Thymus (tissue), 14 donors: ENCODE measurements at places on chromosomes 3 and 15. TPM values are rescaled to one million over a fixed set of nuclear protein-coding genes. Genes with fewer than 3 reads are reported as not detected.

CCR8 gene
- 1.8 TPM for total RNA-seq

GRCh38 chr3:173886-174285 lies 22.7 kb upstream of the CHL1 start:
- H3K27ac ChIP-seq: no peak overlapping the region
- no peaks in the 10 kb centered on the region for H3K27me3 ChIP-seq
- H3K36me3 ChIP-seq: no peaks in the 10 kb centered on the region
- H3K4me3 ChIP-seq: no peak overlapping the region
- no peak for DNase-seq

FGD5 gene
- 2.0 TPM for total RNA-seq

DNA sequence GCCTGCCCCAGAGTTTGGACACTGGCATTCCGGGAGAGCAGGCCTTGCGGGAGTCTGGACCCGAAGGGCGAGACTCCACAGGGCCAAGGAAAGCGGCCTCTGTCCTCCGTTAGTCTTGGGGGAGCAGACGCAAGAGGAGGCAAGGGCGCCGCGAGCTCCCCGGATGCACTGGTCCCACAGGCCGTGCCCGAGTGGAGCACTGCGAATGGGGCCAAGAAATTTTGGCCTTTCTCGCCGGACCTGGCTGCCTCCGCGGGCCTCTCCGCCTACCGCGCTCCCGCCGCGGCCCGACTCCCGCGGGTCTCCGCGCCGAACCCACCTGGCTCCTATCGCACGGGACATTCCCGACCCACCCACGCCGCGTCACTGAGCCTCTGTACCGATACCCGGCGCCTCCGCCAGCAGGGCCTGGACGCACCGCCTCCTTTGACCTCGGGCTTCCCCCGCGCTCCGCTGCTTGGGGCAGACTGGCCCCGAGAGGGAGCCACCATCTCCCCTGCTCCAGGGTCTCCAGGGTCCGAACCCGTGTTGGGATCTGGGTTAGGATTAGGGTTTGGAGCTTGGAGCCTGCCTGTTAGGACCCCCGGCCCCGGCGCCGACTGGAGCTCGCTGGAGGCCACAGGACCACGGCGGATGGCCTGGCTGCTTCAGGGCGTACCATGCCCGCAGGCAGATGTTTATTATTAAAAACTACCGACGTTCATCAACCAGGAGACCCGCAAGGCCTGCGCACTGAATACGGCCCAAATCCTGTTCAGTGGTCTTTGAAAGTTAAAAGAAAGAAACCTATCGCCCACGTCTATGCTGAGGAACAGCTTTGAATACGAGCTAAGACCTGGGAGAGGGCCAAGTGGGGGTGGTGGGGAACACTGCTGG lies 11.7 kb downstream of the SHOX2 start:
- no peak overlapping the region for H3K4me3 ChIP-seq
- no peak for DNase-seq
- H3K36me3 ChIP-seq: no peaks in the 10 kb centered on the region
- no peak overlapping the region for H3K27ac ChIP-seq
- peaks cover 90% of the 10 kb centered on the region for H3K27me3 ChIP-seq
- H3K4me1 ChIP-seq: peaks cover 7% of the 10 kb centered on the region

LMAN1L gene
- total RNA-seq: not detected

CCDC54 gene
- total RNA-seq: not detected

DNA sequence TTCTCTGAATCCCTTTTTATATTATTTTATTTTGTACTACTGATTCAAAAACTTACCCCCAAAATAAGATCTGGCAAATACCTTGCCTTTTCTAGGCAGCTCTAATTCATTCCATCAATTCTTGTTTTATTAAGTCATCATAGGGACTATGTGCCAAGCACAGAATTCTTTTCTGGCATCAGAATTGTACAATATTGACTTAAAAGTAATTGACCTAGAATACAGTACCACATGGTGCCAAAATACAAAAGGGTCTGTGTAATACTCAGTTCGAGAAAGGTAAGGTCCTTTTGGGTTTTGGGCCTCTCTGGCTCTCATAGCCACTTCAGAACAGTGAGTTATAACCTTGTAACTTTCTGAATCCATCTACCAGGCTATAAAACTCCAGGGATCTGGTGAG lies 46.2 kb downstream of the KBTBD8 start:
- H3K4me3 ChIP-seq: no peak overlapping the region
- DNase-seq: no peak
- no peaks in the 10 kb centered on the region for H3K36me3 ChIP-seq
- no peaks in the 10 kb centered on the region for H3K4me1 ChIP-seq
- H3K27me3 ChIP-seq: no peaks in the 10 kb centered on the region

GRCh38 chr15:76151599-76151974 lies 91.8 kb downstream of the TMEM266 start:
- H3K27me3 ChIP-seq: no peaks in the 10 kb centered on the region
- no peak for DNase-seq
- no peaks in the 10 kb centered on the region for H3K36me3 ChIP-seq

STRIT1 gene
- total RNA-seq: not detected

DNA sequence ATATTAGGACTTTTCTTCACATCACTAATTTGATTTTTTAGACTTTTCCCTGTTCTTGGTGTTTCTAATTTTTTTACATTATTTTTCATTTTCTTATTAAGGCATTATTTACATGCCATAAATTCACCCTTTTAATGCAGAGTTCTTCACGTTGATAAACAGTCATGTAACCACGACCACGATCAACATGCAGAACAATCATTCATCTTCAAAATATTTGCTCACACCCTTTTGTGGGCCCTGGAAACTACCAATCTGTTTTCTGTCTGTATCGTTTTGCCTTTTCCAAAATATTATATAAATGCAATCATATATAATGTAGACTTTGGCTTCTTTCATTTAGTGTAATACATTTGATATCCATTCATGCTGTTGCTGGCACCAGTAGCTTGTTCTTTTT lies 48.7 kb downstream of the ARRDC4 start:
- H3K36me3 ChIP-seq: no peaks in the 10 kb centered on the region
- H3K27ac ChIP-seq: no peak overlapping the region
- H3K27me3 ChIP-seq: no peaks in the 10 kb centered on the region
- no peak for DNase-seq
- H3K4me3 ChIP-seq: no peak overlapping the region

DNA sequence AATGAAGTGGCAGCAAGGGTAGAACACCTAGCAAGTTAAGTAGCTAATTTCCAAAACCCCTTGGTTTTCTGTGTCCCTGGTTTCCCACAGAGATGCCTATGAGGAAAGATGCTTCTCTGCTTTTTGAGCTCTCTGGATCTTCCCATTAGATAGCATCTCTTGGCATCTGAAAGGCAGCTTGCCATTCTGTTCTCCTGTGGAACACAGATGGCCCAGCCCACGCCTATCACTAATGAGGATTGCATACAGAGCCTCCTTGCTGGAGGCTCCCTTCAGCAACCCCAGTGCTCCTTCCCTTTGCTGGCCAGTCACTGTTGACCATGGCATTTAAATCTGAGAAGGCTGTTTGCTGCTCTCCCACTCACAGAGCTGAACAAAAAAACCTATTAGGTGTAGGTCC lies 34.4 kb upstream of the ETV5 start:
- H3K27ac ChIP-seq: no peak overlapping the region
- H3K36me3 ChIP-seq: no peaks in the 10 kb centered on the region
- no peak for DNase-seq

DNA sequence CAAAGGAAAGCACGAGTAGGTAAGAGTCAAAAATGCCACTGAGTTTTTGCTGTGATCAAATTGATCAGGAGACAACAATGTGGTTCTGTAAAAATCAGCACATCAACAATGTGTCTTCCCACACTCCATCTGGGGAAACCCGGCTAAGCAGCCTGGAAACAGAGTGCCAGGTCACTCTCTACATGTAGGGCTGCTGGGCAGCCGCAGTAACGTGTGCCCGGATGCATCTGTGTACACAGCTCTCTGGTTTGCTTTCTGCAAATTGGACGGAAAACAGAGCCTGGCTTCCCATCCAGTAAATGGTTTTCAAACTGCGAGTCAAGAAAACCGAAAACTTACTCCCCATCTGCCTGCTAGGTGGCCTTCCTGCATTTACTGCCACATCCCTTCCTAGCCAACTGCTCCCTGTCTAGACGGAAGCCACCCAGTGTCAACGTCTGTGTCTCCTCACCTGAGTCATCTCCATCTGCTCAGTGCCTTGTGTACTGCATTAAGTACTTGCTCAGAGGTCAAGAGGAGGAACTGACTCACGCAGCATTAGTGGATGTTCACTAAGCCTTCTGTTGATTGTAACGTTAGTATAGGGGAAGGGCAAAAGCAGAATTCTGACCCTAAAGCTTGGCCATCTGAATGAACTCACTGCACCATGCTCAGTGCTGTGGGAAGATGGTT lies 124.1 kb downstream of the TJP1 start:
- no peaks in the 10 kb centered on the region for H3K4me1 ChIP-seq
- no peak overlapping the region for H3K4me3 ChIP-seq
- no peak for DNase-seq

IQCF5 gene
- not detected for total RNA-seq

DYNLT2B gene
- total RNA-seq: 23.9 TPM

LAMB2 gene
- 24.9 TPM for total RNA-seq

- H3K27me3 ChIP-seq: no peaks in the 10 kb centered on the region
- peaks cover 5% of the 10 kb centered on the region for H3K36me3 ChIP-seq
- H3K4me1 ChIP-seq: no peaks in the 10 kb centered on the region
- DNase-seq: no peak
- no peak overlapping the region for H3K4me3 ChIP-seq
These were observed 44.5 kb downstream of the SLC24A1 start for GRCh38 chr15:65666257-65666656.

- no peak overlapping the region for H3K4me3 ChIP-seq
- H3K36me3 ChIP-seq: no peaks in the 10 kb centered on the region
- H3K27ac ChIP-seq: no peak overlapping the region
- H3K4me1 ChIP-seq: no peaks in the 10 kb centered on the region
- no peaks in the 10 kb centered on the region for H3K27me3 ChIP-seq
- no peak for DNase-seq
These were observed 164.4 kb downstream of the WDR76 start for GRCh38 chr15:43991206-43991605.

NAA50 gene
- total RNA-seq: 68.7 TPM

EIF4E3 gene
- total RNA-seq: 1.5 TPM

SPSB4 gene
- total RNA-seq: 0.47 TPM

- H3K27ac ChIP-seq: no peak overlapping the region
- H3K27me3 ChIP-seq: no peaks in the 10 kb centered on the region
- no peak for DNase-seq
- H3K4me3 ChIP-seq: no peak overlapping the region
- no peaks in the 10 kb centered on the region for H3K4me1 ChIP-seq
These were observed 28.1 kb upstream of the CNBP start for GRCh38 chr3:129211772-129212171.

GRCh38 chr3:157088601-157089454 lies 71.1 kb downstream of the CCNL1 start:
- peaks cover 4% of the 10 kb centered on the region for H3K27me3 ChIP-seq
- DNase-seq: peak; percentile 90
- H3K4me3 ChIP-seq: peak overlapping the region; percentile 57
- peak overlapping the region; percentile 87 for H3K27ac ChIP-seq
- no peaks in the 10 kb centered on the region for H3K36me3 ChIP-seq

MASP1 gene
- total RNA-seq: 0.14 TPM

DNA sequence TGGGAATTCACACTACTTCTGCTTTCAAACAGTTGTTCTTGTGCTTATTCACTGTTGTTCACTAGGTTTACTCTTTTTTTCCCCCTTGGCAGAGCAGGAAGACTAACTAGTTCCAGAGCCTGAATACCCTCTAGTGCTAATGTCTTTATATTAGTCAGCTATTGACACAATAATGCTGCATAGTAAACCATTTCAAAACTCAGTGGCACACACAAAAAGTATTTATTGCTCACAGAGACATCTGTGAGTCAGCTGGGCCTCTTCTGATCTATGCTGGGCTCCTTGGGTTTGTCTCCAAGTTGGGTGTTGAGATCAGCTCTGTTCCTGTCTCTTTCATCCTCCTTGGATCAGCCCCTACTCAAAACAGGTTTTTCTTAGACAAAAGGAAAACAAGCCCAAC lies 51.1 kb downstream of the RSRC1 start:
- H3K4me1 ChIP-seq: no peaks in the 10 kb centered on the region
- H3K27ac ChIP-seq: no peak overlapping the region
- H3K4me3 ChIP-seq: no peak overlapping the region
- H3K27me3 ChIP-seq: no peaks in the 10 kb centered on the region
- no peaks in the 10 kb centered on the region for H3K36me3 ChIP-seq
- no peak for DNase-seq

- H3K36me3 ChIP-seq: no peaks in the 10 kb centered on the region
- no peak overlapping the region for H3K4me3 ChIP-seq
- no peak for DNase-seq
These were observed 1000.4 kb downstream of the FHIT start for GRCh38 chr3:60250810-60251209.

- no peaks in the 10 kb centered on the region for H3K27me3 ChIP-seq
- DNase-seq: no peak
- H3K27ac ChIP-seq: no peak overlapping the region
- no peak overlapping the region for H3K4me3 ChIP-seq
- H3K36me3 ChIP-seq: no peaks in the 10 kb centered on the region
These were observed 204.2 kb downstream of the DIPK2A start for GRCh38 chr3:144175644-144176425.

DNA sequence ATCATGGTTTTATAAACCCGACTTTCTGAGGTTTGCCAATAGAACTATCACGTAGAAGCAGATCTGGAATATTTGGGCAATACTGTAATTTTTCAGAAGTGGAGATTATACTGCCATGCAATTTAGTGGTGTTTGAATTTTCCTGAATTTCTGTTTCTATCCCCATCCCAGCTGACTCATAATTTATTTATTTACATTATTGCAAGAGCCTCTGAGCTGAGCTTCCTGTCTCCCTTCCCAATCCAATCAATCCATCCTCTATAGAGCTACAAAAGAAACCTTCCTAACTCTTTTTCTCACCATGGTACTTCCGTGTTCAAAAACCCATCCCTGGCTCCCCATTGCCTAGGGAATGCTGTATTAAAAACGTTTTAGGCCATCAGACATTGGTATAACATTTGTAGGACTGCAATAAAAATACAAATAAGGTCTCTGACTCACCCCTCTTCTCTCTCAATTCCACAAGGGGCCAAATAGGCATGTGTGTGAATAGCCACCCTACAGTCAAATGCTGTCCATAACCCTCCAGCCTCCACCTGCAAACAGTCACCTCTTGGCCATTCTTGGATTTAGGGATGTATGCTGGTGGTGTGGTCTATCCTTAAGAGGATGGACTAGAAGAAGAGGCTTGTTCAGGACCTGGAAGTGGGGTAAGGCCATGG lies 190.7 kb downstream of the CD47 start:
- H3K4me3 ChIP-seq: no peak overlapping the region
- H3K36me3 ChIP-seq: no peaks in the 10 kb centered on the region
- no peak for DNase-seq
- H3K4me1 ChIP-seq: no peaks in the 10 kb centered on the region

- no peak overlapping the region for H3K4me3 ChIP-seq
- DNase-seq: no peak
- H3K27me3 ChIP-seq: no peaks in the 10 kb centered on the region
- H3K4me1 ChIP-seq: peaks cover 42% of the 10 kb centered on the region
- H3K36me3 ChIP-seq: peaks cover 15% of the 10 kb centered on the region
These were observed 41.0 kb downstream of the ZNF609 start for GRCh38 chr15:64501396-64501715.

DNA sequence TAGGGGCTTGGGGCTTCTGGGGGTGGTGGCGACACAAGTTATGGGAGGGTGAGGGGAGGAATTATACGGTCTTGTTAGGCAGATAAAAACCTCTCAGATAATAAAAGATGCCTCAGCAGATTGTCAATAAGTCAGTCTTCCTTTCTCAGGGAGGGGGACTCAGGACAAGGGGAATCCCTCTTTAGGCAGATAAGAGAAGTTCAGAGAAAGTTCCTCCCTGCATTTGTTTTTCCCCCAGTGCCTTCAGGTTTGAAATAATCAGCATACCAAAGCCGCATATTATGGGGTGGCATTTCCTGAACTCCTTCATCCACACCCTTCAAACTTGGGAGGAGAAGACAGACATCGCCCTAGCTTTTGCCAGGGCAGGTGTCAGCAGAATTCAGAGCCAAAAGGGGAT lies 8.5 kb downstream of the PPCDC start:
- H3K27ac ChIP-seq: no peak overlapping the region
- DNase-seq: no peak
- H3K4me1 ChIP-seq: peaks cover 43% of the 10 kb centered on the region
- H3K27me3 ChIP-seq: no peaks in the 10 kb centered on the region

ZNF502 gene
- total RNA-seq: 4.9 TPM
